ENCODE measurements at places on chromosomes 7 and 10.

GRCh38 chr10:74871595-74872382, 45.4 kb downstream of the KAT6B start:
- DNase-seq = no peak

- DNase-seq = no peak
Measured at GRCh38 chr7:39618868-39619267, 4.5 kb upstream of the RALA start.

- no peak for DNase-seq
Measured at GRCh38 chr7:22660732-22661131, 66.3 kb upstream of the IL6 start.

DNA sequence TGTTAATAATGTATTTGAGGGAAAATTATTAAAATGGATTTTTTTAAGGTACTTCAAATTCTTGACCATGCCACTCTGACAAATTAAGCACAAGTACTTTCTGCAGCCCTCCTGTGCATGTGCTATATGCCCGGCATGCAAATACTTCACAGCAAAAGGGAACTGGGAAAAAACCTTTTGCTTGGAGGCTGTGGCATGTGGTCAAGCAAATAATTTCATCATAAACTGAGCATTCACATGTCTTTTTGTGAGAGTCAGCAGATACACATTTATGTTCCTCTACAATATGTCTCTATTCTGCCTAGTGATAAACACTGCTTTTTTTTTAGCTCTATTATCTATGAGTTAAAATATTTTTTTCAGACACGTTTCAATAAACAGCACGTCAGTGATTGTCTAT, 53.7 kb upstream of the SEMA3A start:
- no peak for DNase-seq

DNA sequence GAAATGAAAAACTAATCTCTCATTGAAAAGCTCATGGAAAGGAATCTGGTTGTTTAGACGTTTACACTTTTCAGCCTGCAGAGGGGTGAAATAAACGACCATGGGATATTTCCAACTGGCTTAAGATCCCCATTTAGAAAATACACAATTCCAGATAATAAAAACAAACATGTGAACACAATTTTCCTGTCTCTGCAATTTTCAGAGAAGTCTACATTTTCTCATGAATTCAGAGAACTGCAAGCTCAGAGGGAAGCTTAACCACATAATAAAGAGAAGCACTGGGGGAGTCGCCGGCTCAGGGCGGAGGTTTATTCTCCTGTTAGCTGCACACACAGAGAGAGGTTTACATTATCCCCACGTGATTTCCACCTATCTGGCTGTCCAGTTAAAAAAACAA, 215.2 kb downstream of the FANK1 start:
- no peak for DNase-seq

- DNase-seq = no peak
Measured at GRCh38 chr10:131774681-131775085, 126.1 kb upstream of the PPP2R2D start.

- DNase-seq = no peak
Measured at GRCh38 chr10:121222842-121223241, 371.7 kb downstream of the WDR11 start.

GRCh38 chr7:157896774-157897555, 560.2 kb downstream of the DNAJB6 start:
- no peak for DNase-seq

DNA sequence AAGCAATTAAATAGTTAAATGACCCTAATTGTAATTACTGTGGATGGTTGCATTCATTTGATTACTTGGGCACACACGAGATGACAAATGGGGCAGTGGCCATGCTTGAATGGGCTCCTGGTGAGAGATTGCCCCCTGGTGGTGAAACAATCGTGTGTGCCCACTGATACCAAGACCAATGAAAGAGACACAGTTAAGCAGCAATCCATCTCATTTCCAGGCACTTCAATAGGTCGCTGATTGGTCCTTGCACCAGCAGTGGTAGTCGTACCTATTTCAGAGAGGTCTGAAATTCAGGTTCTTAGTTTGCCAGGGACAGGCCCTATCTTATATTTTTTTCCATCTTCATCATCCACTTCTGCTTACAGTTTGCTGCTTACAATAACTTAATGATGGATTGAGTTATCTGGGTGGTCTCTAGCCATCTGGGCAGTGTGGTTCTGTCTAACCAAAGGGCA, 8.3 kb downstream of the PCBD1 start:
- DNase-seq = peak; percentile 69

DNA sequence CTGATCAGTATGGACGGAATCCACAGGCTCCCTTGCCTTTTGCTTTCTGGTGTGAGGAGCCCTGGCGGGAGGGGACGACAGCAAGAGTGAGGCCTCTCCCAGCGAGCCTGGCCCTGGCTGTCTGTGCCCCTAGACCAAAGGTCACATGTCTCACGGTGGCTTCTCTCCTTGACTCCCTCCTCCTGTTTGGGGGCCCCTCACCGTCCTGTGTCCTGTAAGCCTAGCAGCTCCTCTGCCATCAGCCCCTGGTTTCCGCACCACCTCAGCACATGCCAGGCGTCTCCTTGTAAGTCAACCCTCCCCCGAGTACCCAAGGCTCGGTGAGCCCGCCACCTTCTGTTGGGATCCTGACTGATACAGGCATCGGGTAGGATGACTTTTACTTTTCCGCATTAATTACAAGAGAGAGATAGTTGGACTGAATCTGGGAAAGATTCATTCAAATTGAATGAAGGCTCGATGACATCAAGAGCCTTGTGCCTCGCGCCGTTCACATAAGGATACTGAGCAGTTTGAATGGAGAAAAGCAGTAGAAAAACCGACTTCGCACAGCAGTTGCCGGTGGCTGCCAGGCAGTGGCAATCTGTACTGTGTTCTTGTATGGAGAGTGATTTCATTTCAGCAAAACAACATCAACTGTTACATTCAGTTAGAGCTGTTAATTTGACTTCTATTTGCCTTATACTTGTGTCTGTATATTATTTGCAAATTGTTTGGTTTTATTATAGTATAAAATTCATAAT, 119.8 kb downstream of the XRCC2 start:
- DNase-seq = no peak

DNA sequence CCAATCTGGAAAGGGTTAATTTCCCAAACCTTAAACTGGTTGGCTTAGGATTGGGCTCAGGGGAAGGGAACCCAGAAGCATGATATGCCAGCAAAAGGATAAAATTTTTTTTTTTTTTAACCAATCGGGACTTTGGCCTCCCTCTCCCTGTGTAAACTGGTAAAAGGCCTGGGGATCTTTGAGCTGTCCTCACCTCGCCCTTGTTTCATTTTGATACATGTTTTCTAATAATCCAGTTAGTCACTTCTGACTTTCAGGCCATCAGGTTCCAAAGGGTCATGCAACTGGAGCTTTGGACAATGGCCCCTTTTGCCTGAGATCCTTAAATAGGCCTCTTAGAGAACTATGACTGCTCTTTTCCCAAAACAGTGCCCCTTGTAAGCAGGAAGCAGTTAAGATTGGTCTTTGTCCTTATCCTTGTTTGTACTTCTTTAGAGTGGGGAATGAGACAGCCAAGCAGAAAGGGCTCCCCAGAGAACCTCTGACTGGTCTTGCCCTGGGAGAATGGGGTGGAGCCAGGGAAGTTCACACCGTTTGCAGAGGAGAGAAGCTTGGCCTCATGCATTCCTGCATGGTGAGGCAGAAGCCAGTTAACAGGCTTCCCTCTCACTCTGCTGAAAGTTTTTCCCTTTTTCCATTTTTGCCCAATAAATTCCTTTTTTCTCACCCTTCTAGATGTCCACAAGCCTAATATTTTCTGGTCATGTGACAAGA, 424.2 kb upstream of the CNTNAP2 start:
- DNase-seq = no peak

DNA sequence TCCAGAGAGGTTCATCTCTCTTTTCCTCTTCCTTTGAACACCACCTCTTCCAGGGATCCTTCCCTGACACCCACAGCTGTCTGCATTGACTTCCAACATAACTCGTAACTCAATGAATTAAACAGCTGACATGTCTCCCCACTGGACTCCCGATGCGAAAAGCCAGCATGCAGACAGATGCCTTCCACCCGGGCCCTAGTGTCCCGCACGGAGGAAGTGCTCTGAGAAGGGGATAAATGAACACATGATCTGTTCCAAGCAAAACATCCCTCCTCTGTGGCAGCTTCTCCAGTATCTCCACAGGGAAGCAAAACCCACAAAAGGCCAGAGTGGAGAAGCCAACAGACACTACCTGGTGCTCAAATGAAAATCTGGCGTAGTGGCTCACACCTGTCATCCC, 28.3 kb downstream of the OGDHL start:
- DNase-seq = no peak

DNA sequence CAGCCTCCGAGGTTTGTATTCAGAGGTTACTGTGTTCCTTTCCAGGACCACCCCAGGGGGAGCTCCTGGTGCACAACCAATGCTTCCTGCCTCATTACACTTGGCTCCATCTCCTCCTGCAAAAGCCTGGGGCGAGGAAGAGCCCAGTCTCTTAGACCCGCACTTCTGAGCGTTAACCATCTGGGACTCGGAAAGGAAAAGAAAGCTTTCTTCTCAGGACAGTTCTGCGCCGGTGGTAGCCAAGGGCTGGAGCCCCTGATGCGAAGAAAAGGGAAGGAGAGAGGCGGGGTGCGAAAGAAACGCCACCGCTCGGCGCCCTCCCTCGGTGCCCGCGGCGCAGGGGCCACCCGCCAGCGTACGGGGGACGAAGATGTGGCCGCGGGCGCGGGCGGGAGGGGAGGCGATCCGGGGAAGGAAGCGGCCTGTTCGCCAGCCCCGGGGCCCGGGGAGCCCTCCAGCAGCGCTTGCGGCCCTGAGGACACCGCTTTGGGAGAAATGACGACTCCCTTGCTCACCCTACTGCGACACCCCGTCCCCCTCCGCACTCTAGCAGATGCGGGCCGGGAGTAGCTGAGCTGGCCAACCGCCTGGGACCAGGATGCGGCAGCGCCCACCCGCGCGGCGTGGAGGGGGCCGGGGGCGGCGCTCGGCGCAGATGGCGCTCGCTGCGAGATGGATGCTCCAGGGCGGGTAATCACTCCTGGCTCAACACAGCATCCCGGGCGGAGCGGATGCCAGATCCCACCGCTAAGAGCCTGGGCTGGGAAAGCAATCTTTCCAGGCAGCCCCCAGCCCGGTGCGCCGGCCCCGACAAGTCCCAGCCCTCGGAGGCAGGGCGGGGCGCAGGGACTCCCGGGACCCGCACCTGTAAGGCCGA, 1.3 kb downstream of the NRCAM start:
- DNase-seq = peak; percentile 16

GRCh38 chr7:95950698-95951097, 178.3 kb downstream of the DYNC1I1 start:
- DNase-seq = no peak

- DNase-seq = no peak
Measured at GRCh38 chr7:153070141-153070540, 310.6 kb downstream of the ACTR3B start.

GRCh38 chr7:97012365-97013133, 7.2 kb downstream of the DLX6 start:
- no peak for DNase-seq

GRCh38 chr7:141238596-141239243, 164.9 kb downstream of the TMEM178B start:
- DNase-seq = no peak

- no peak for DNase-seq
Measured at GRCh38 chr10:88216976-88217375, 353.6 kb downstream of the PTEN start.

DNA sequence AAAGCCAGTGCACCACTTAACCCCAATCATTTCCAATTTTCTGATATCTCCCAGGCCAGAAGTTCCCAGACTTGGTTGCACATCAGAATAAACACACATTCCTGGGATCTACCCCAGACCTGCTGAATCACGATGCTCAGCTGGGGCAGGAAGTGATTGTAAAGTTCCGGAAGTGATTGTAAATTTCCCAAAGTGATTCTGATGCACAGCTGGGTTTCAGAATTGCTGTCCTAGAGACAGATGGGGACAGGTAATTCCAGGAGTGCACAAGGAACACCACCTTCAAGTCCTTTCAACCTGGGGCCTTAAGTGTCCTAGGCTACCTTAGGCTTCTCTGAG, 104.2 kb upstream of the EEPD1 start:
- DNase-seq = no peak

DNA sequence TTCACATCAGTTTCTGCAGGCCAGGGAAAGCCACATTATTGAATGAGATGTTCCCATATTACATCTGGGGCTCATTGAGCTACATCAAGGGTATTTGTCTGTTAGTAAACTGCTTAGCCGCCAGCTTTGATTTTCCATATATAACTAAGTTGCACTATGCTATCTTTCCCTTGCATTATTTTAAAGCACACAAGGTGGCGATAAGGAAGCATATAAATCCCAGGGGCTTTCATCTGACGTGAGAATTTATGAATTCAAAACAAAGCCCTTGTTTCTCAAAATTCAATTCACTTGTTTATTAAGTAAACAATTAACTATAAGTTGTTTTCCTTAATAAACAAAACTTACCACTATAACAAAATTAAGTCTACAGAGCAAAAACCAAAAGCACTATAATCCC, 334.1 kb upstream of the TPK1 start:
- no peak for DNase-seq

GRCh38 chr10:93143281-93143680, 69.6 kb downstream of the CYP26A1 start:
- DNase-seq = no peak

DNA sequence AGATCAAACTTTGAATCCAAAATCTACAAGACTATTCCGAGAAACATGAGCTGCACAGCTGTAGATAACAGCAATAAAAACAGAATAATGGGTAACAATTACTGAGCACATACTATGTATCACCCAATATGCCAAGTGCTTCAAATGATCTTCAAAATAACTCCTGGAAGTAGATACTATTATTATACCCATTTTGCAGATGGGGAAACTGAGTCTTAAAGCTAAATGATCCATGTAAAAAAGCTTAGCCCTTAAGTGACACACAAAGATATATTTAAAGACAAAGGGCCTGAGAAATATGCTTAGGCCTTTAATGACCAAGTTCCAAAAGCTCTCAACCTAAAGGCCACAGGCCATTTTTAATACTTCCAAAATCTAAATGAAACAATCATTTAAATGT, 18.4 kb upstream of the REEP3 start:
- DNase-seq = no peak

- no peak for DNase-seq
Measured at GRCh38 chr10:101816376-101816775, 1.9 kb downstream of the OGA start.

All from right renal pelvis (tissue), 4 donors.